H1 (cell line): ENCODE measurements at places on chromosomes 12 and 14.
A peak's percentile ranks its signal among the peaks of the same experiment; 100 is the strongest.

DNA sequence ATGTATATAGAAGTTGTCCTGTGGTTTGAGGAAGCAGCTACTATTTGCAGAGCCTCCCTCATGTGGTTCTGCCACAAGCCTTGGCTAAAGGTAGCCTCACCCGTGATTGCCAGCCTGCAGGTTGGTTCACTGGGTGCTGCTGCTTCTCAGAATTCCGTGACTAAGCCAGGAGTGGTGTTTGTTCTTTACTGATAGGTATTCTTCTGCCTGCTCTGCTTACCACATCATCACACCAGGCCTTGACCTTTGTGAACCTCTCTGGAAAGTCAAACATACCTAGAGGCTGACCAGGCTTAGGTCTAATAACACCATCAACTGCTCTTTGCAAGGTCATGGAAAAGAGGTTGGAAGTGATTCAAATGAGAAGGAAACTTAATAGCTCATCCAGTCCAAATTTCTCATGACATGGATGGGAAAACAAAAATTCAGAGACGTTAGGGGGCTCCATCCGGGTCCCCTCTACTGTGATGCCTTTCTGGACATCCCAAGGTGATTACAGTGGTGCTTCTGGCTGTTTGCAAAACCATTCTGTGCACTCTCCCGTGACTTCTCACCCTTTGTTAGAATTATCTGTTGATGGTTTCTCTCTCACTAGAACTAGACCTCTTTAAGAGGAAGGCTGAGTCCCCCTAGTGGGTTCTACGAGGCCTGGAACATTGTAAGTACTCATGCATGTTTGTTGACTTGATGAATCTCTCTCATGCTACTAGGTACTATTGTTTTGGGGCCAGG, 8.5 kb upstream of the SOCS2 start:
- no peak for DNase-seq

- DNase-seq, result no peak
Measured at GRCh38 chr12:48016373-48017020, 12.2 kb upstream of the COL2A1 start.

DNA sequence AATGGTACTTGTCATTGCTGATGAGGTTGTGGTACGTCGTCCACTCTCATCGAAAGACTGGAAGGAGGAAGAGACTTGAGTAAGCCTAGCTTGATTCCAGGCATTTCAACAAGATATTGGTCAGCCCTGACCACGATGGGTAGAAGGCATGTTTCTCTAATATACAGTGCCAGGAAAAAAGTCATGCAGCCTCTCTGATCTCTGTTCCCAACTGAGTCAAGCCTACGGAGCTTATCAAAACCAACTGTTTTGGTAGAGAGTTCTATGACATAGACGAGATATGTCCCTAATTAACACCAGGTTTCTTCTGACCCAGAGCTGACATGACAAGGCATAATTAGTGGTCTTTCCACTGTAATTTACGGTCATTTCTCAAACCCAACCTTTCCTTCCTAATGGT, 58.5 kb downstream of the NIN start:
- no peak for DNase-seq

GRCh38 chr12:102808412-102808811, 108.6 kb downstream of the PAH start:
- DNase-seq, result no peak

- no peak for DNase-seq
Measured at GRCh38 chr12:112676507-112676906, 115.0 kb upstream of the RPH3A start.

DNA sequence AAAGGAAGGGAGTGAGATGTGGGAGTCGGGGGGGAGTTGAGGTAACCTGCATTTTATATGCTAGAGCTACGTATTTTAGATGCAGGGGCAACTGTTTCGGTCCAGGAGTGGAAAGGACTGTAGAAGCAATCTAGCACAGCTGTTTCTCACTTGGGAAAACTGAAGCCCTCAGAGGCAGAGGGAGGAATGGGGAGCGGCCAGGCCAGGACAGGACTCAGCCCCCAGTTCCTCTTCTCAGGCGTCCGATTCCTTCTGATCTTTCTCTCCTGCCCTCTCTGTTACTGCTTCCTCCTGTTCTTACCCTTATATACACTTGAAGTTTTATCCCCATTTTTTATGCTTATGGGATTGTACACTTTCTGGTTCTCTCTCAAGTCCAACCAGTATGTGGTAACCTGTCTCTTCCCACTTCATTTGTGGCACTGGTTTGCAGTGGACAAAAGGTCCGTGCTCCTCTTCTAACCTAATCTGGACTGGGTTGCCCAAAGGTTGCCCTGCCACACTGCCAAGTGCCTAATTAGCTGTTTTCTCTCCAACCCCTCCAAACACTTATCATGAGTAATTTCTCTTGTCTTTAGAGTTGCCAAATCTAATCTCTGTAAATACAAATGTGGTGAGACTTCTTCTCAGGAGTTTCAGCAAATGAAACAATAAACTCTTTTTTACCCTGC, 16.2 kb downstream of the LPCAT3 start:
- DNase-seq, result no peak

DNA sequence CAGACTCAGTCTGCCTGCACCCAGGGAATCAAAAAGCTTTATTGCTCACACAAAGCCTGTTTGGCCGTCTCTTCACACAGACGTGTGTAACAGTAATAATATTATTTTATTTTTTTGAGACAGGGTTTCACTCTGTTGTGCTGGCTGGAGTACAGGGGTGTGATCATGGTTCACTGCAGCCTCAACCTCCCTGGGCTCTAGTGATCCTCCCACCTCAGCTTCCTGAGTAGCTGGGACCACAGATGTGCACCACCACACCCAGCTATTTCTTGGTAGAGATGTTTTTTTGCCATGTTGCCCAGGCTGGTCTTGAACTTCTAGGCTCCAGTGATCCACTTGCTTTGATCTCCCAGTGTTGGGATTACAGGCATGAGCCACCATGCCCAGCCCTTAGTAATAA, 88.4 kb upstream of the DCD start:
- DNase-seq, result no peak

GRCh38 chr14:55332654-55333570, 61.7 kb downstream of the FBXO34 start:
- no peak for DNase-seq

DNA sequence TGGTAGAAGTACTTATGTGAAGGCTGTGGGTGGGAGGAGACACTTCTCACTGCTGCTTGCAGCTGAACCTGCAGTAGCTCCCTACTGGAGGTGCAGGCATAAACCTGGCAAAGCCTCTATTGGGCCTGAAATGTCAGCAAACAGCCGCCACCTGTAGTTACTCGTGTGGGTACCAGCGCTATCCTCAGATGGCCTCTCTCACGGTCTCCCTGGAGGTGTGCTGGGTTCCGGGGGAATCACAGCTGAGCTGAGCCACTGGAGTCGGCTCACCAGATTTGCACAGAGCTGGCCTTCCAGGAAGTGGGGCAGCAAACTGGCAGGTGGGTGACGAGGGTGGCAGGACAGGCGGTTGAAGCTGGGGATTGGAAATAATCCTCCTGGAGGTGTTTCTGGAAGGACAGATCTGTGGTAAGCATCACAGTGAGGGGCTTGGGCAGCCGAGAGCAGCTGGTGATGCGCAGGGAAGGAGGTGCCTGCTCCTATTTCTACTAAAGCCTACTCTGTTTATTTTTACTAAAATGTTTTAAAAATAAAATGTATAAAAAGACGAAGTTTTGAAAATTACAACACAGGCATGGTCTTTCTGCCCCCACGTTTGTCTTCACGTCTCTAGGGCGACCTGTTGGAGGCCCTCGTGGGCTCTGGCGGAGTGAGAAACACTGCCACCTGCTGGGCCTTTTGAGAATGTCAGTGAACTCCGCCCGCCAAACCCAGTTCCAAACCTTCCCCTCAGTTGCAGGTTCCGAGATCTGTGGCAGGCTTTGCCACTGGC, 67.8 kb upstream of the PLEKHG3 start:
- DNase-seq, result peak; percentile 53

GRCh38 chr12:75208856-75209811, 505 bp downstream of the KCNC2 start:
- DNase-seq, result no peak

DNA sequence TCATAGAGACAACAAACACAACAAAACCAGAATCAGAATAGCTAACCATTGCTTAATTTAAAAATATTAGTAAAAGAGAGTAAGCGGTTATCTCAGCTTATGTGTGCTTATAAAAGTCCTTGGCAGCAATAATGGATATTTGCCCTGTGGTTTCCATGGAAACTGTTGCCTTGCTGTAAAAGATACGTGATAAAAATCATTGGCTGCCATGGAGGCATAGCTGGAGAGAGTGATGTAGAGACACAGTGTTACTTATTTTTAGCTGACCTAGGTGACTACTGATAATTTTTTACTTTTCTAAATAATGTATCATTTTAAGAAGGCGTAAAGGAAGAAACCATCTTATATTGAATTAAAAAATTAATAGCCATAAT, 92.9 kb downstream of the ERC1 start:
- DNase-seq, result no peak

GRCh38 chr12:76332606-76333005, 15.6 kb downstream of the BBS10 start:
- no peak for DNase-seq

GRCh38 chr14:94354638-94355185, 31.6 kb upstream of the SERPINA6 start:
- no peak for DNase-seq

- DNase-seq, result no peak
Measured at GRCh38 chr12:10409392-10409791, at the start of gene KLRC4. Gene KLRC4, minus strand, starts transcription at chr12:10409757. Its CDS starts 182 bp downstream, at chr12:10409575.

DNA sequence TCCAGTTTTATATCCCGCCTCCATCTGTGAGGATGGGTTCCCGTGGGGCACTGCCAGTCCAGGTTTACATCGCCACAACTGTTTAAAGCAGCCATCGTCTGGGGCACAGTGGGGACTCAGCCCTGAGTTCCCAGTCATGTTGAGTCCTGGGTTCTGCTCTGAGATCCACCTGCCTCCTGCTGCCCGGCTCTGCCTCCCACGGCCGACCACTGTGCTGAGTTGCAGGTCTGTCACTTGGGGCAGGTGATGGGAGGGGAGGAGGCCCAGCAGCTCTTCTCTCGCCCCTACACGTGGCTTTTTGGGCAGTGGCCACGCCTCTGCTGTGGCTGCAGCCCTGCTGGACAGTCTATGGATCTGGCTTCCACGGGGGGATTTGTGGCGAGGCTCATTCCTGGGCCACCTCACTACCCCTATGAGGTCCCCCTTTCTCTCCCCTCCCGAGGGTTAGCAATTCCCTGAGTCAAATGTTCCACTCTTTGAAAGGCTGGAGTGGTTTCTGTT, 143.0 kb downstream of the ADGRD1 start:
- DNase-seq, result no peak

DNA sequence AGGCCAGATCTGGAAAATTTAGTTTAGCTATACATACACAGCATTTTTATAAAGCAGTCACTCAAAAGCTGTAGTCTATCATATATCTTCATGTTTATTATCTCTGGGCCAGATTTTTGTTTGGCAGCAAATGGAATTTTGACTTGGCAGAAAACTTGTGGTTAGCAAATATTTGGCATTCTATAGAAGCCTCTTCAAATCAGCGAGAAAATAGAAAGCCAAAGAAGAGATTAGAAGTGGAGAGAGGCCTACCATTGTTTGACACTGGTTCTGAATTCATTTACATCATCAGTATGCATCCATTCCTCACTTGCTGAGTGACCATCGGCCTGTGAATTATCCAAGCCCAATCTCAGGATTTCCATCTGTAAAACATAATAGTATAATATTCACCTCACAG, 1077.6 kb downstream of the GALC start:
- DNase-seq, result no peak

DNA sequence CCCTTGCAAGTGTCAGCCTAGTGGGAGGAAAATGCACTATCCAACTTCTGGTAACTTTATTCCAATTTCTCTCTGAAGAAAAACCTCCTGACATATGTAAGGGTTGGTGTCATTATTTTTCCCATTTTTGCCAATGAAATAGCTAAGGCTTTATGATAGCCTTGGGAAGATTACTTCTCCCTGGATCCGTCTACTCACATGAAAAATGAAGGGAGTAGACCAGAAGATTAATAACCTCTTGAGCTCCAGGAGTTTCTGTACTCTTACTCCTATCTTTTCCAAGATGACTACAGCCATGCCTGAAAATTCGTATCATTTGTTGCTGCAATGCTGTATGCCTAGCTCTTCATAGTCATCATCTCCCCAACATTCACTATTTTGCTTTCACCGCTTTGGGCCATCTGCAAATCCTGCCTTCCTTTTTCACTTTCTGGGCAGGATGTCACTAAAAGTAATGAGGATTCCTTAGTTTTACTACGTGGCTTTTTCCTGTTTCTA, 18.8 kb downstream of the TC2N start:
- DNase-seq, result no peak

DNA sequence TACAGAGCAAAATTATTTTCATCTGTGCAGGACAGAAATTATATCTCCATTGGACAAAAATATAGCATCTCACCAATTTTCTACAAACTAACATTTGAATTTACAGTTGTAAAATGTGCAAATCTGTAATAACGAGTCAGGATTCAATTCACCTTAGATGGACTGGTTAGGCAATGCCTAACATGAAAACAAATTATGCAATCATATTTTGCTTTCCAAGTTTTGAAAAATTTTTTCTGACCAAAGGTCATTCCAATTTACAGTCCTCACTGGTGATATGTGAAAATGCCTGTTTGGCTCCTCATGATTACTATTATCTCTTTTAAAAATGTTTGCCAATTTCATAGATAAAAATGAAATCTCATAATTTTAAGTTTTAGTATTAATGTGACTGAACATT, 6.5 kb upstream of the CPM start:
- no peak for DNase-seq

GRCh38 chr14:51444353-51445000, 204.4 kb downstream of the TMX1 start:
- DNase-seq, result no peak

GRCh38 chr12:71295953-71296352, 138.2 kb upstream of the TSPAN8 start:
- DNase-seq, result no peak

DNA sequence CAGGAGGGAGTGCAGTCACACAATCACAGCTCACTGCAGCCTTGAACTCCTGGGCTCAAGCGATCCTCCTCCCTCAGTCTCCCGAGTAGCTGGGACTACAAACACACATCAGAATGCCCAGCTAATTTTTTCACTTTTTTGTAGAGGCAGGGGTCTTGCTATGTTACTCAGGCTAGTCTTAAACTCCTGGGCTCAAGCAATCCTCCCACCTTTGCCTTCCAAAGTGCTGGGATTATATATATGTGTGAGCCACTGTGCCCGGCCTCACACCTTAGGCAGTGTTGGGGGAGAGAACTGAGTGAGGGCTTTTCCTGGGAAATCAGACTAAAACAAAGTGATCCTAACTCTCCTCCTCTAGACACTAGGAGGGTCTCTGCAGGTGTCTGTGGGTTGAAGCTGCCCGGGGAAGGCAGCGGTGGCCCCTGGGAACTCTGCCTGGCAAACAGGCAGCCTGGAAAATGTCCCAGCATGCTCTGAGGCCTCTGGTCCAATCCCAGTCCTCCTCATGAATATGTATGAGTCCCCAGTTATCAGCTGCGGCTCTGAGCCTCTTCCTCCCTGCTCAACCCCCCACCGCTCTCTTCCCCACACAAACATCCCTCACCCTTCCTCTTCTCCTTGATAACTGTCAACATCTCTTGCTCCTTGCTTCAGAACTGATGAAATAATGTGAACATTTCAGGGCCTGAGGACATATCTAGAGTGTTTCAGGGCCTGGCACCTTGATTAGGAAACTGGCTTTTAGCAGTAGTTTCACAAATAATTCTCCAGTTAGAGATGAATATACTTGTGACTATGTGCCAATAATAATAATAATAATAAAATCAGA, 7.9 kb upstream of the NAA25 start:
- DNase-seq, result peak; percentile 47

GRCh38 chr14:104542871-104543830, 36.4 kb upstream of the C14orf180 start:
- DNase-seq, result no peak
